ENCODE measurements at places on chromosomes 7 and 10.
A peak's percentile ranks its signal among the peaks of the same experiment; 100 is the strongest.

DNA sequence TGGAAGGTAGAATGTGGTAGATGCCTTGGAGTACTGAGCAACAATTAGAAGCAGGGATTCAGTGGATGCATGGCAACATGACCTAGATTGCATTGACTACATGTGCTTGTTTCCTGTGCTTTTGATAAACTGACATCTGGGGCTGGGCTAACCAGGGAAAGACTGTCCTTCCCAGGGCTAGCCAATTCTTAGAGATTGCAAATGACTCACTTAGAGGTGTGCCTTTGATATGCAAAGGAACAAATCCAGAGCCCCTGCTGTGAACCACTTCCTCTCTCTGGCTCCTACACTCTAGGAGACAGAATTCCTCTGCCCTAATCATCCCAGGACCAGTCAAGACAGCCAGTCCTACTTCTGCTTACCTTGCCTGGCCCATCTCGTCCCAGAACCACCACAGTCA lies 651.5 kb downstream of the LRMDA start:
- H3K4me1 ChIP-seq: peaks cover 4% of the 10 kb centered on the region
- DNase-seq: no peak
- no peaks in the 10 kb centered on the region for H3K36me3 ChIP-seq

DNA sequence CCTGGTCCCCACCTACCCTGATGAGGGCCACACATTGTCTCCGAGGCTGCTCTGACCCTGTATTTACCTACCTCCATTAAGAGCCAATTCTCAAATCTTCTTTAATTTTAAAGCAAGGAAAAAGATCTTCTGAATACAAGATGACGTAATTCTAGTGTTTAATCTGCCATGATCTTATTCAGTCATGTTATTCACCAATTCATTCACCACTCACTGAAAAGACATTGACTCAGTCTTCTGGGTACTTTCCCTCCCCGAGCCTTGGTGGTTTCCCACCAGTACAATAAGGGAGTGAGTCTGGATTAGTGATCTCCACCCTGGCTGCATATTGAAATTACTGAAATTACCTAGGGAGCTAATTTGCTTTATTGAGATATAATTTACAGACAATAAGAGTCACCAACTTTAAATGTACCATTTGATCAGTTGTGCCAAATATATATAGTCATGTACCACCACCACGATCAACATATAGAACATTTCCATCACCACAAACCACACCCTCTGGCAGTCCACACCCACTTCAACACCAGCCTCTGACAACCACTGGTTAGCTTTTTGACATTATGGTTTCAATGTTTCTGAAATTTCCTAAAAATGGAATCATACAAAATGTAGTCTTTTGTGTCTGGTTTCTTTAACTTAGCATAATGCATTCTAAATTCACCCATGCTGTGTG lies 117.5 kb upstream of the UNC5B start:
- no peak for DNase-seq
- H3K4me3 ChIP-seq: no peak overlapping the region
- H3K27me3 ChIP-seq: no peaks in the 10 kb centered on the region
- no peaks in the 10 kb centered on the region for H3K4me1 ChIP-seq

GRCh38 chr10:66877361-66877760 lies 48.5 kb upstream of the LRRTM3 start:
- no peaks in the 10 kb centered on the region for H3K4me1 ChIP-seq
- H3K36me3 ChIP-seq: no peaks in the 10 kb centered on the region
- no peak for DNase-seq
- H3K27ac ChIP-seq: no peak overlapping the region

GRCh38 chr7:139618482-139619366 lies 95.2 kb downstream of the CLEC2L start:
- no peaks in the 10 kb centered on the region for H3K27me3 ChIP-seq
- H3K27ac ChIP-seq: no peak overlapping the region
- H3K4me3 ChIP-seq: no peak overlapping the region
- peaks cover 79% of the 10 kb centered on the region for H3K36me3 ChIP-seq
- peaks cover 4% of the 10 kb centered on the region for H3K4me1 ChIP-seq

DNA sequence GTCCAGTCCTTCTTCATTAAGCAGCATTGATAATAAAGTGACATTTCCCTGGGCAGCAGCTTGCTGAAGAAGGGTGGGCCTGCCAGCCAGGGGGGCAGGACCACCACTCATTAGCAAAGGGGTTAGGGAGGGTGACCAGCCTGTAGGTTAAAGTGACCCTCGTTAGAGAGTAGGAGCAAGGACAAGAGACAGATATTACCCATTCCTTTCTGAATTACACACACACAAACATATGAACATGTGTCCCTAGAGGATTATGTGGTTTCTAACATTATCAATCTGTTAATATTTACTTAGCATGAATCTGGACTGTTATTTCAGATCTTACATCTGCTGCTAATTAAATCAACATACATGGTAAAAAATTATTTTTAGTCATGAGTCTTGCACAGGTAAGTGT lies 88.9 kb downstream of the CTTNBP2 start:
- DNase-seq: no peak
- no peaks in the 10 kb centered on the region for H3K27me3 ChIP-seq
- H3K4me1 ChIP-seq: no peaks in the 10 kb centered on the region
- H3K27ac ChIP-seq: no peak overlapping the region
- H3K36me3 ChIP-seq: no peaks in the 10 kb centered on the region

GRCh38 chr7:52749880-52750279 lies 285.6 kb upstream of the POM121L12 start:
- H3K27ac ChIP-seq: no peak overlapping the region
- H3K36me3 ChIP-seq: no peaks in the 10 kb centered on the region
- no peaks in the 10 kb centered on the region for H3K27me3 ChIP-seq
- H3K4me1 ChIP-seq: no peaks in the 10 kb centered on the region

DNA sequence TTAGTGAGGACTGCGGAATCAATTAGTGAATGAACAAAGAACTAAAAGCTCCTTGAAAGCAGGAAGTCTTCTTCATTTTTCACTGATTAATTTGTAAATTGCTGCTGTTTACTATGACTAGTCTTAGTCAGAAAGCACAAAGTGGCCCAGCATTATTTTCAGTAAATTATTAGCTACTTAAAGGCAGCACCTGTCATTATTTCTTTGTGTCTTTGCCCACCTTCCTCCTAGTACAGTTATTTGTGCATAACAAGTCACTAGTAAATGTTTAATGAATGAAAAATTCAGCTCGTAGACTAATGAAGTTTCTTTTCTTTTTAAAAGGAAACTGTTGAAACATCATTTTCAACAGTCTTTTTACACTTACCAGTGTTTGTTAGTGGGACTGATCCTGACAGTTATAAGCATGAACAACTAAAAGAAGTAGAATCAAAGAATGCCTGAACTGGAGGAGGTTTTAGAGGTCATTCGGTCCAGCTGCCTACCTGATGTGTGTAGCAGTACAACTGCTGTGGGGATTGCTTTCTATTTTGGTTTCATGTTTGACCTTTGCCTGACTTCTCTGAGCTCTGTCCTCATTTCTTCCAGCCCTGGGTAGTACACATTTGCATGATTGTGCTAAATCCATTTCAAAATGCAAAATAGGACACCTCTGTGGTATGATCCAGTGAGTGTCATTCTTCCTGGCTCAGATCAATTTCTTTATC lies 140.0 kb upstream of the PHYHIPL start:
- no peak overlapping the region for H3K4me3 ChIP-seq
- DNase-seq: no peak
- no peaks in the 10 kb centered on the region for H3K36me3 ChIP-seq
- H3K4me1 ChIP-seq: no peaks in the 10 kb centered on the region
- no peak overlapping the region for H3K27ac ChIP-seq

GRCh38 chr10:47182934-47183703 lies 116.9 kb upstream of the GDF10 start:
- H3K27ac ChIP-seq: no peak overlapping the region
- H3K4me3 ChIP-seq: no peak overlapping the region
- no peaks in the 10 kb centered on the region for H3K36me3 ChIP-seq
- no peaks in the 10 kb centered on the region for H3K27me3 ChIP-seq
- peak; percentile 28 for DNase-seq
- H3K4me1 ChIP-seq: no peaks in the 10 kb centered on the region

GRCh38 chr7:93015101-93015778 lies 102.5 kb downstream of the SAMD9 start:
- no peak overlapping the region for H3K4me3 ChIP-seq
- no peaks in the 10 kb centered on the region for H3K36me3 ChIP-seq
- H3K4me1 ChIP-seq: no peaks in the 10 kb centered on the region
- no peaks in the 10 kb centered on the region for H3K27me3 ChIP-seq
- no peak overlapping the region for H3K27ac ChIP-seq

DNA sequence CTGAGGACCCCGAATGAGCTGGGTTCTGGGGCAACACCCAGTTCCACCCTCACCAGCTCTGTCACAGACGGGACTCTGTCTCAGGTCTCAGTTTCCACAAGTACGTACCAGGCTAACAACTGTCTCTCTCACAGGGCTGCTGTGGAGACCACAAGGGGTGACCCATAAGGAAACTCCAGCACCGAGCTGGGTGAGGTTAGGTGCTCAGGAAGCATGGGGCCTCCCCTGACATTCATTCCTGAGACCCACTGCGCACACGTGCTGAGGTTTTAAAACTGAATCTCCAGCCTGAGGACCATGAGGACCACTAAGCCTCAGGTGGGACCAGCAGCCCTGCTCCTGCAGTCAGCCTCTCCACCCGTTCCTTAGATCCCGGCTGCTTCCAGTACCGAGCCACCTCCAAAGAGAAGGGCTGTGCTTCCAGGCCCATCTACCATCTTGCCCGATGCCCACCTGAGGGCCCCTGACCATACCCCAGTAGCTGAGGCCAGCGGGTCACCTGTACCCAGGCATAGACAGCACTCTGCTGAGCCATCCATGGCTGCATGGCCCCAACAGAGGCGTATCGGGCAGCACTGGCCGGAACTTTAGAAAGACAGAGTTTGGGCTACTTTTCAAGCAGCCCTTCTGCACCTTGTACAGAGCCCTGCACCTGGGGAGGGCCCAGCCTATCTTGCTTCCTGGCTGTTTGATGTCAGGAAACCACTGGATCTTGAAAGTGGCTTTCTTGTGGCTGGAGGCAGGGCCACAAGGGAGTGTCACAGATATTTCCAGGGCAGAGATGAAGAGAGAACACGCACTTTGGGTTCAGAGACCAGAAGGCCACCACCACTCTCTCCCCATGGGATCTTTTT lies 18.7 kb downstream of the HSPA12A start:
- no peaks in the 10 kb centered on the region for H3K36me3 ChIP-seq
- no peak overlapping the region for H3K4me3 ChIP-seq
- H3K4me1 ChIP-seq: no peaks in the 10 kb centered on the region

GRCh38 chr7:116497708-116498107 lies 1.8 kb upstream of the CAV2 start:
- H3K27ac ChIP-seq: no peak overlapping the region
- no peaks in the 10 kb centered on the region for H3K4me1 ChIP-seq
- no peaks in the 10 kb centered on the region for H3K36me3 ChIP-seq
- no peaks in the 10 kb centered on the region for H3K27me3 ChIP-seq

- DNase-seq: no peak
- H3K27me3 ChIP-seq: no peaks in the 10 kb centered on the region
- no peak overlapping the region for H3K4me3 ChIP-seq
- no peaks in the 10 kb centered on the region for H3K4me1 ChIP-seq
- no peaks in the 10 kb centered on the region for H3K36me3 ChIP-seq
- no peak overlapping the region for H3K27ac ChIP-seq
Observed at GRCh38 chr10:48993627-48994026, 54.0 kb upstream of the LRRC18 start.

DNA sequence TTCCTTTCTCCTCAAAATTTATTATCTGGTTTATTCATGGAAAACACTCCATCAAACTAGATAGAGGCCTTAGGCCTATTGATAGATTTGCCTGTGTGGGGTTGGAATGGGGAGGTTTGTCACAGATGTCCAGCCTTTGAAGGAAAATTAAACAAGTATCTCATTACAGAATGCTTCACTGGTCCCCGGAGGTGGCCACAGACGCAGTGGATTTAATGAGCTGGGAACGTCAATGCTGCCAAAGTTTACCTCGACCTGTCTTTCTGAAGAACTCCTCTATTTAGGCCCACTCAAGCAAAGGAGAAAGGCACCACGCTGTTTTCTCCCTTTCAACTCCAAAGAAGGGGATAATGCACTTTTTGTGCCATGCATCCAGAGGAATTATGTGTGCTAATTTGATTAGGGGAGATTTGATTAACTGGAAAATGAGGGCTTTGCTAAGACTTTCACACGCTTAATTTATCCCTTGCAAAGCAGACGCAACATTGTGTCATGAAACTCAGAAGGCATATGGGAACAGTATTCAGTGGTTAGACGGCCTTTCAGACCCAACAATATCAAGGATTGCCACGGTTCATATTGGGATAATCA lies 558.8 kb upstream of the GALNT17 start:
- H3K4me3 ChIP-seq: no peak overlapping the region
- H3K4me1 ChIP-seq: no peaks in the 10 kb centered on the region
- no peak overlapping the region for H3K27ac ChIP-seq
- H3K27me3 ChIP-seq: no peaks in the 10 kb centered on the region
- no peaks in the 10 kb centered on the region for H3K36me3 ChIP-seq
- DNase-seq: no peak

- no peak overlapping the region for H3K27ac ChIP-seq
- H3K36me3 ChIP-seq: no peaks in the 10 kb centered on the region
- no peak overlapping the region for H3K4me3 ChIP-seq
- DNase-seq: no peak
- no peaks in the 10 kb centered on the region for H3K27me3 ChIP-seq
Observed at GRCh38 chr7:142428094-142428493, 170.2 kb upstream of the PRSS58 start.

DNA sequence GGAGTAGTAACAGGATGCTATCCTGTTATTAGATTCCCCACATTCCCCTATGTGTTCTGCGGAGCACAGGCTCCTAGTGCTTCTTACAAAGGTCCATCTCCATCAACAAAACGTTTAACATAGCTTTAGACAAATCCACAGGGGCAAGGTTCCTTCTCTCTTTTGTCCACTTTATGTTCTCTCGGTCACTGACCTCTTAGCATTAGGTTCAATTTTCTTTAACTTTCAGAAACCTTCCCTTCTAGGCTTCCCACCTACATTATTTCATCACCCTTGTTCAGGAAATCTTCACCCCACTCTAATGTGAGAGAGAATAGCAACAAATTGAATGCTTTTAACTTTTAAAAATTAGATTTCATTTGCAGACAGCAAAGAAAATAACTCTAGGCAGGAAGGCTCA lies 84.9 kb downstream of the DOCK4 start:
- H3K4me3 ChIP-seq: no peak overlapping the region
- H3K4me1 ChIP-seq: no peaks in the 10 kb centered on the region
- DNase-seq: no peak
- no peaks in the 10 kb centered on the region for H3K27me3 ChIP-seq

Measured in upper lobe of right lung (tissue), 1 donor.